Karpas-422 (cell line): ENCODE measurements at places on chromosomes 7 and 10.

- no peaks in the 10 kb centered on the region for H3K27me3 ChIP-seq
- no peaks in the 10 kb centered on the region for H3K4me1 ChIP-seq
- H3K4me3 ChIP-seq = no peak overlapping the region
- no peak for DNase-seq
- no peak overlapping the region for H3K27ac ChIP-seq
These were observed 7.8 kb downstream of the HTRA1 start for GRCh38 chr10:122468926-122469781.

- no peak overlapping the region for H3K4me3 ChIP-seq
- H3K27me3 ChIP-seq = no peaks in the 10 kb centered on the region
- no peak overlapping the region for H3K27ac ChIP-seq
- H3K36me3 ChIP-seq = no peaks in the 10 kb centered on the region
- H3K4me1 ChIP-seq = no peaks in the 10 kb centered on the region
- DNase-seq = no peak
These were observed 220.6 kb downstream of the CCDC3 start for GRCh38 chr10:12780634-12781601.

DNA sequence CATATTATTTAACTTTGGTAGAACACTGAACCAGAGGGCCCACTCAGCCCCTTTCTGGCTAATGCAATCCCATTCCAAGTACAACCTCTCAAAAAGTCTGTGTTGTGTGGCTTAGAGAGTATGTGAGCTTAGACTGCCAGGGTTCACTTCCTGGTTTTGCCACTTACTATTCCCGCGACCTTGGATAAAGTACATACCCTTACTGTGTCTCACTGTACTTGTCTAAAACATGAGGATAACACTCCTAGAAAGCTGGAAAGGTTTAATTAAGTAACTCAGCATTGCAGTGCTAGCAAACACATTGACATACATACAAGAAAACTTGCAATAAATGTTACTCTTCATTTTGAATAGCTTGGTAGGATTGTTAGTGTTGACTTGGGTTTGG is 215.8 kb downstream of the CHCHD3 start:
- H3K27ac ChIP-seq = no peak overlapping the region
- H3K27me3 ChIP-seq = no peaks in the 10 kb centered on the region

GRCh38 chr10:1229116-1229515 is 172.9 kb downstream of the WDR37 start:
- DNase-seq = no peak
- H3K4me1 ChIP-seq = no peaks in the 10 kb centered on the region
- H3K27ac ChIP-seq = no peak overlapping the region
- H3K27me3 ChIP-seq = no peaks in the 10 kb centered on the region

DNA sequence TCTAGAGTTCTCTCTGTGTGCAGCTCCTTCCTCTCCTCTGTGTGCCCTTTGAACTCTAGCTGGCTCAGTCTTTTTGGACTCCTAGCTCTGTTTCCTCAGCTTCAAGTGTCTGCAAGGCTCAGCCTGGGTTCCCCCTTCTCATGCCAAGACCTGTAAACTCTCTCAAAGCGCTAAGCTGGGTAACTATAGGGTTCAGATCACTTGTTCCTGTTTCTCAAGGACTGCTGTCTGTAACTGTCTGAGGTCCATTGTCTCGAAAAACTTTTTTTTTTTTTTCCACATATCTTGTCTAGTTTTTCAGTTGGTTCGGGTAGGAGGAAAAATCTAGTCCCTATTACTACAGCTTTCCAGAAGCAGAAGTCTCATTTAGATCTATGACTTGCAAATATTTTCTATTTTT is 46.6 kb upstream of the PPP1R17 start:
- H3K4me1 ChIP-seq = no peaks in the 10 kb centered on the region
- H3K4me3 ChIP-seq = no peak overlapping the region
- H3K27ac ChIP-seq = no peak overlapping the region
- DNase-seq = no peak

DNA sequence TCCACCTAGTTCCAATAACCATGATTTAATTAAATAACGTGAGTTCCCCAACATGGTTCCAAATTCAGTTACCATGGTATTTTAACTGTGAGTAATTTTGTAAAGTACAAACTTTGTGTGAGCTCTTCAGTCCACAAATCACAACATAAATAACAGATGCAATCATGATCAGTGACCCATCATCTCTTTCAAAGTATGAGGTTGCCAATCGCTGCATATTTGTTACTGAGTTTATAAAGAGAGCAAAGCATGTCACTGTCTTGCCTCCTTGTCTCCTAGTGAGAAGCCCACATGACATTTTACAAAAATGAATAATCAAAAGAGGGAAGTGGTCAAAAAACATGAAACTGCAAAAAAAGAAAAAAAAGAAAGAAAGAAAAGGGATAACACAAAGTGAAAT is 69.1 kb upstream of the PDSS1 start:
- no peaks in the 10 kb centered on the region for H3K4me1 ChIP-seq
- DNase-seq = no peak
- no peak overlapping the region for H3K27ac ChIP-seq
